Stimulated activated CD4-positive, alpha-beta T cell treated with anti-CD3 and anti-CD28 coated beads, Interleukin-1b, Interleukin-23, amount 100 ng/mL, for 48 hours (primary cell): ENCODE measurements at places on chromosomes 3 and 15.

DNA sequence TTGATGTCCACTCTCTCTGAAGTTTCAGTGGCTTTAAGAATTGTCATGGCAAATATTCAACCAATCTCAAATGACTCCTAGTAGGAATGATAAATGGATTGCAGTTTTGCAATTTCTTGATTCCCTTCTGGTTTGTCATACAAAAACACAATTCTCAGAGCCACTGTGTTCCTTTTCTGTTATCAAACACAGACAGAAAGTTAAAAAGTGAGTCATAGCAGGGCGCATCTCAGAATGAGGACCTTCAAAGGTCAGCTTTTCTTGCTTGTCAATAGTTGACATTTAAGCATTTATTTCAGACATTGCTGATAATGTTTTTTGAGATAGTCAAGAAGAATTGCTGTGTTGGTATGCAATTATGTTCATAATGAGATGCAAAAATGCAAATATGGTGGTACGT lies 405.9 kb downstream of the NR2F2 start:
- no peak for DNase-seq

DNA sequence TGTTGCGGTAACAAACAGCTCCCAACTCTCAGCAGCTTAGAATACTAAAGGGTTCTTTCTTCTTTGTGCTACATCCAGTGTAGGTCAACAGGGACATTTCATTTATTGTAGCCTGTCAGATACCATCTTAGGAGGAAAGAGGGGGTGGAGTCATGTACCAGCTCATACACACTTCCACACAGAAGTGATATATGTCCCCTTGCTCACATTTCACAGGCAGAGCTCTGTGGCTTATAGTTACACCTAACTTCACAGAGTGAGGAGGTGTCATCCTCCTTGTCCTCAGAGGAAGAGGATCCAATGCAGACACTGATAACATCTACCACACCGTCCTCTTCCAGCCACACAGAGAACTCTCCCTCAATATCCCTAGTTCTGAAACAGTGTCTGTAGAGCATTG lies 247.2 kb downstream of the SLCO3A1 start:
- no peak for DNase-seq

DNA sequence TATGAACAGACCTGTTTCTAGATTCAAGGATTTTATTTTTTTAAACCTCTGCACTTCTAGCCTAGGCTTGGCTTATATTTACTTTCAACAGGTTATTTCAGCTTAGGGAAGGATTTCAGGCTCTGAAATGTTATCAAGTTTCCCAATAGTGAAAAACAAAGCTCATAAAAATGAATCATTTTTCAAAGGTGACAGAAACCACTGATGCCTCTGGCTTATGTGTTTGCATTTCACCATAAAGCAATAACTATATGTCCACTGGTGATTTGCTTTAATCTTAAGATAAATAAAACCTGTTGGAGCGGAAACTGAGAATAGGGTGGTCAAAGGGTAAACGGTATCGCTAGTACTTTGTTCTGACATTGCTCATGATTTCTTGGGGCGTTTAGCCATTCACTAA lies 141.2 kb upstream of the LRIG1 start:
- DNase-seq = no peak

- no peak for DNase-seq
Measured at GRCh38 chr3:71109241-71109976, 474.1 kb downstream of the FOXP1 start.

DNA sequence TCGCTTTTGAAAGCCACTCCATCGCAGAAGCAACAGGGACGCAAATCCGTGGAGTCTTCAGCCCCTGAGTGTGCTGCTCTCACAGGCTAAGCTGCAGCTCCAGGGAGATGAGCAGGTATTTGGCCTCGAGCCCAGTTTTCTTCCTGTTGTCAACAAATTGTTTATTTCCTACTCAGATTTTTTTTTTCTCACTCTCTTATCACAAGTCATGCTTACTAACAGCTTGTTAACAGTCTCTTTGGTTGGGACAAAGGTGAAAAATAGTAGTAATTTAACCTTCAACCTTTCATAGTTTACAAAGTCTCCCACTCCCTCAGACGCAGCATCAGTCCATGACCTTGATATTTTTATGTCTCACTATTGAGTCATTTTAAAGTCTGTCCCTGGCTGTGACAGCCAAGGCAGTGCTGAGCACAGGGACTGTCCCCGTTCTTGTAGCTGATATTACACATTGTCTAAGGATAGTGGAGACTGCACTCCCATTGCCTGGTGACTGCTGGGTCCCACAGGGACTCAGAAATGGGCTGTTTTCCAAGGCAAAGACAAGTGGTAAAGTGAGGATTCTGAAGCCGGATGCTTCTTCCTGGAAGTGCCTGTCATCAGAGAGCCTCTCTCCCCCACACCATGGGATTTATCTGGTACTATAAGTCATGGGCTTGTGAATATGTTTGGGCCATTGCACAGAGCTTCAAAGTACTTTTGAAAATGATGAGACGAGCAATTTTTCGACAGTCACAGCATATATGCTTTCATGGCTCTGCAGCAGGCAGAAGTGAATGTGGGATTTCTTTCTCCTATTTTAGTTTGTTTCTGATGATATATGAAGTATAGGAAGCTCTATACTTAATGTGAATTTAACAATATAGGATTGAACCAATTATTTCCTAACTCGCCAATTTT lies 59.8 kb upstream of the UNC13C start:
- no peak for DNase-seq

DNA sequence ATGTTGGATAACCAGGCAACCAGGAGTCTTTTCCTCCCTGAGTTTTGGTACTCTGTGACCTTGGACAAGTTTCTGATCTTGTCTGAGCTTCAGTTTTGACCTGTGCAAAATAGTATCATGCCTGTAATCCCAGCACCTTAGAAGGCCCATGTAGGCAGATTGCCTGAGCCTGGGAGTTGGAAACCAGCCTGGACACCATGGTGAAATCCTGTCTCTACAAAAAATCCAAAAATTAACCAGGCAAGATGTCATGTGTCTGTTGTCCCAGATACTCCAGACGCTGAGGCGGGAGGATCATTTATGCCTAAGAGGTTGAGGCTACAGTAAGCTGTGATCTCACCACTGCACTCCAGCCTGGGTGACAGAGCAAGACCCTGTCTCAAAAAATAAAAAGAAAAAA lies 114.8 kb downstream of the IL12A start:
- no peak for DNase-seq

DNA sequence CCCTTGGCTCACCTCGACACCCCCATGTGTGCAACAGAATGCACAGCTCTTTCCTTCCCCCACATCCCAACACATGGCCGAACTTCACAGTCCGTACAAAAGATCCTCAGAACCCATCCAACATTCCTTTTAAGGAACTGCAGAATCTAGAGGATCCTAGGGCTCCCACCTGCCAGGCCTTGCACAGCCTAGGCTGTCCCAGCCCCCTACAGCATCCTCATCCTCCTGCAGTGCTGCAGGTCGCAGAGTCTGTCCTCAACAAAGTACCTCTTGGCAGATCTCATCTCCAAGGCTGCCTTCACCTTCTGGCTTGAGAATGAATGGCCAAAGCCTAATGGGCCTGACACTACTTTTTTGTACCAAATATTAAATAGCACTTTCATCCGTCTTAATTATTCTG lies 19.8 kb downstream of the PRR23E start:
- DNase-seq = no peak

DNA sequence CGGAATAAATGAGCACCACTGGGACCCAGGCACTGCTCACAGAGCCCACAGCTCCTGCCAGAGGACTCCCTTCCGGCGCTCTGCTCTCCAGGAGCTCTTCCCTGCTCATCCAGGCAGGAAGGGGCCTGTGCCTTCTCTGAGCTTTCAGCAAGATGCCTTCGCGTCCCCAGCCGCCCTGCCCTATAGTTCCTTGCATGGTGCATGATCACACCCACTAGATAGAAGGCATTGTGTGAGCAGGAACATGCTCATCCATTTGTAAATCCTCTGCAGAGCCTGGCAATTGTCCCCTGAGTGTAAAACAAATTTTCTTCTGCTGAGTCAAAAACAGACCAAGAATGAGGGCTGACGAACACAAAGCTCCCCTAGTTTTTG lies 181.6 kb downstream of the MEGF11 start:
- DNase-seq = no peak

- no peak for DNase-seq
Measured at GRCh38 chr3:41176596-41176995, 22.7 kb upstream of the CTNNB1 start.

GRCh38 chr3:39927479-39927878 lies 118.1 kb downstream of the MYRIP start:
- DNase-seq = no peak

DNA sequence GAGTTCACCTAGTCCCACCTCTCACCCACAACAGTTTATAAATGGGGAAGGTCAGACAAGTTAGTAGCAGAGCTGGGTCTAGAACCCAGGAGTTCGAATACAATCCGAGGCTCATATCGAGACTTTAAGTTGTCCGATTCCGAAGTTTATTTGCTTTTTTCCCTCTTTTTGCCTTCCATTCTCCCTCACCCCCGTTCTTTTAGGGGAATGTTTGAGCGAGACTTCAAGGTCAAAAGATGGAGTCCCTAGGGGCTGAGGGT lies 7.3 kb downstream of the BCL6 start:
- DNase-seq = no peak

DNA sequence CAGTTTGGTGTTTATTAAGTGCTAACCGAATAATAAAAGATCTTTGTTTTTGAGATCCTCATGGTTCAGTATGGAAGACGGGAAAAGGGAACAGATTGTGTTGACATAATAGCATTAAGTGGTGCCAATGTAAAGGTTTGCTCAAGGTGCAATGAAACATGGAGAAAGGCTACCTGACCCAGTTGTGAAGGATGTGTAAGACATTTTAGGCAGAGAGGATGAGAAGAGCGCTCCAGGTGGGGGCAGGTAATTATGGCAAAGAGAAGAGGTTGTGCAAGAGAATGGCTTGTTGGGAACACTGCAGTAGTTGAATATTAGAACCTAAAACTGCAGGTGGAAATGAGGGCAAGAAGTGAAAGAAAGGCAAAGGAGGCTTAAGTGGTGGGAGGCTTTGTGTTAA lies 140.8 kb downstream of the DIPK2A start:
- DNase-seq = no peak

DNA sequence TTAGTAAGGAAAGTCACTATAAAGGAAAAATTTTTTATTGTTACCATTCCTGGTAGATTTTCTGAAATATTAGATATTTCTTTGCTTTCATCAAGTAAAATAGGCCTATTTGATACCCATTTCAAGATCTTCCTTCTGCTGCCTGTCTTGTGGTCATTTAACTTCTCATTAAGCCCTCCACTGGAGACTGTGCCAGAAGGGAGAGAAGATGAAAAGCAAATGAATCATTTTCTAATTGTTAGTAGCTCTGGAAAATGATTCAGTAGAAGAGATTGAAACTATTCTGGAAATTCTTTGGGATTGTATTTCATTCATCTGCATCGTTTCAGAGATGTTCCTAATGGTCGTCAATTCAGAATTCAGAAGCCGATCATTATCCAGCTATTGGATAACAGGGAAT lies 3.2 kb downstream of the KCTD6 start:
- DNase-seq = no peak

DNA sequence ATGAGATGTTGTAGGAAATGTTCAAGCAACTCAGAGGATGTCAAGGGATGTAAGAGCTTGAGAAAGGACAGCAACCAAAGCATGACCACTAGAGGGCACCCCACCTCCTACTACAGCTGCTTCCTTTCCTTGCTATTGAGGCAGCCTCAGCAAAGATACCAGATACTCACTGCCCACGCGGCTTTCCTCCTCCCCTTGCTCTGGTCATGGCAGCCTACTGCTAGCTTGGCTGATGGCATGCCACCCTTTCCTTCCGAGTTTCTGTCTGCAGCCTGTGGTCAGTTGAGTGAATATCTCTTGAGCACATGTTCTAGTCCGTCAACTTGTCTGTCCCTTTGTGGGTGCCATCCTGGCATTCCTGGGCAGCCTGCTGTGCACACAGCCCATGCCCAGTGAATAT lies 4.4 kb upstream of the CXCR6 start:
- peak; percentile 84 for DNase-seq

DNA sequence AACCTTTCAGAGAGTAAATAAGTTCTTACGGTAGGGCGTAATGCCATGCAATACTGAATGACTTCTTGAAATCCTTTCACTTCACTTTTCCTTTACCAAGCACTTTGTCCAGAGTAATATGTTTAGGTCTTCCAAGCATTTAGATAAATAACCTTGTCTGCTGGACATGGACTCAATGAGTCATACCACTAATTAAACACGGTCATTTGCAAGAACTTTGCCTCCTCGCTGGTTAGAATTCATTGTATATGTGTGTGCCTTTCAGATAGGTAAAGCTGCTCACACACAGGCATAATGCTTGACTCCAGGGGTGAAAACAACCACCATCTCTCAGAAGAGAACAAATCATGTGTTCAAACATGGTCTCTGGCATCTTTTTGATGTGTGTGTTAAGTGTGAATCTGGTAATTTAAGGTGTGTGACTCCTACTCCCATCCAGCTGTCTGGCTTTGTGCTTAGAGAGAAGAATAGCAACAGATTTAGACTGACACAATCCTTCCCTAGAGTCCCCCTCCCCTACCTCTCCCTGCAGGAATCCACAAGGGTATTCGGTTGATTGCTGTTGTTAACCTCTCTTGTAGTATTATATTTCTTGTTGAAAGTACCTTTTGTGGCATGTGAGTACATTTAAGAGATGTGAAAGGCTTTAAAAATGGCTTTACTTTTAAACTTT lies 419.0 kb downstream of the CNTN4 start:
- DNase-seq = no peak

- no peak for DNase-seq
Measured at GRCh38 chr15:40097968-40098476, 10.7 kb downstream of the BMF start.

- DNase-seq = no peak
Measured at GRCh38 chr3:122230174-122230573, 46.7 kb downstream of the CASR start.

DNA sequence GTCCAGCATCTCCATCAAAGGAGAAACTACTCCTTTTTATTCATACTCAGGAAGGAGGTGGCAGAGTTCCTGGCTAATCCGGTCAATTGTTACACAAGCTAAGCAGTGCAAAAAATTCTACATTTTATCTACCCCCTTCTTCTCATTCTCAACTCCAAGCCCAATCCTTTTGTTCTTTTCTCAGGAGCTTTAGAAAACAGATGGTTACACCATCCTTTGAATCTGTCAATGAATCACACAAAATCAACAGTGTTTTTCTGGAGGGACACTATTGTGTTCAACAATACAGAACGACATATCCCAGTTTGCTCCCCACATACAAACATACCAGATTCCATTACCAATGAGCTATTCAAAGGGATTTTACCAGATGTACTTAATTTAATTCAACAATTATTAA lies 362.1 kb downstream of the MAGI1 start:
- DNase-seq = no peak

GRCh38 chr3:3516996-3517395 lies 282.2 kb upstream of the LRRN1 start:
- no peak for DNase-seq

GRCh38 chr15:80099241-80099640 lies 39.8 kb downstream of the ZFAND6 start:
- no peak for DNase-seq

DNA sequence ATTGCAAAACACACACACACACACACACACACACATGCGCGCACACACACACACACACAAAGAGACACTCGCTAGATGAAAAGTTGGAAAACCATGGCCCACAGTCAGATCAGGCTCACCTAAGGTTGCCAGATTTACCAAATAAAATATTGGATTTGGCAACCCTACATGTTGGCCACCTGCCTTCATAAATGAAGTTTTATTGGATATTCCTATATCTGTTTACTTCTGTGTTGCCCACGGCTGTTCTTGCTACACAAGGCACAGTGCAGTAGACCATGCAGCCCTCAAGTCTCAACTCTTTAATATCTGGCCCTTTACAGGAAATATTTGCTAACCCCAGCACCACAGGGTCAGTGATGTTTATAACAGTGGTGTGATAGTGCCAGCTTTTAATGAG lies 445.0 kb upstream of the PROK2 start:
- no peak for DNase-seq
